ENCODE measurements at places on chromosomes 1 and 21.

- DNase-seq = no peak
Observed at GRCh38 chr1:40047276-40047675, 6.7 kb downstream of the CAP1 start.

- no peak for DNase-seq
Observed at GRCh38 chr1:215146240-215146975, 63.9 kb downstream of the KCNK2 start.

- DNase-seq = no peak
Observed at GRCh38 chr1:34978921-34979320, 6.2 kb downstream of the TMEM35B start.

- DNase-seq = no peak
Observed at GRCh38 chr1:44239331-44239960, 26.2 kb downstream of the DMAP1 start.

GRCh38 chr1:19374083-19374801, 62.1 kb downstream of the SLC66A1 start:
- DNase-seq = no peak

- DNase-seq = no peak
Observed at GRCh38 chr1:8318436-8318835, 522 bp downstream of the SLC45A1 start.

- no peak for DNase-seq
Observed at GRCh38 chr1:26353976-26354820, at the start of gene CRYBG2. CRYBG2 (minus strand) TSS chr1:26354130; CDS start chr1:26346657, 7,473 bp downstream.
